ENCODE measurements at places on chromosomes 6 and 20. TPM values are rescaled to one million over a fixed set of nuclear protein-coding genes. Genes with fewer than 3 reads are reported as not detected.

Gene GPR6
- not detected for polyA plus RNA-seq

Gene NQO2
- polyA plus RNA-seq, result 29.6 TPM

Gene SGK2
- 0.60 TPM for polyA plus RNA-seq

Gene TRAPPC3L
- polyA plus RNA-seq, result not detected

Data from muscle of arm (tissue), 14 donors.